ENCODE measurements at places on chromosomes 2 and 18. TPM values are rescaled to one million over a fixed set of nuclear protein-coding genes. Genes with fewer than 3 reads are reported as not detected.

ANKRD23 gene
- 1.1 TPM for total RNA-seq

RSAD2 gene
- total RNA-seq: 1.1 TPM

PRSS56 gene
- not detected for total RNA-seq

IL18R1 gene
- total RNA-seq: 13.1 TPM

UGGT1 gene
- 52.3 TPM for total RNA-seq

ANKRD12 gene
- total RNA-seq: 13.5 TPM

ATG16L1 gene
- total RNA-seq: 12.9 TPM

TBR1 gene
- total RNA-seq: not detected

TUBA4A gene
- total RNA-seq: 13.4 TPM

LYPD6B gene
- not detected for total RNA-seq

RAD51AP2 gene
- not detected for total RNA-seq

PFN4 gene
- total RNA-seq: not detected

FOXD4L1 gene
- total RNA-seq: 0.15 TPM

MDH1B gene
- 0.64 TPM for total RNA-seq

DSC2 gene
- not detected for total RNA-seq

WDR33 gene
- total RNA-seq: 15.0 TPM

EML6 gene
- 0.20 TPM for total RNA-seq

LIMS3 gene
- total RNA-seq: 7.2 TPM
